Right ventricle myocardium superior (tissue), 1 donor: ENCODE measurements at places on chromosomes 6 and 20. TPM values are rescaled to one million over a fixed set of nuclear protein-coding genes. Genes with fewer than 3 reads are reported as not detected.

USP49 gene
- total RNA-seq: 1.2 TPM

ADGRF1 gene
- total RNA-seq: not detected

SH3BGRL2 gene
- total RNA-seq: 5.9 TPM

- no peak for DNase-seq
These were observed 40.4 kb upstream of the BPIFA2 start for GRCh38 chr20:33127422-33128097.

TRMT6 gene
- total RNA-seq: 5.7 TPM

DNA sequence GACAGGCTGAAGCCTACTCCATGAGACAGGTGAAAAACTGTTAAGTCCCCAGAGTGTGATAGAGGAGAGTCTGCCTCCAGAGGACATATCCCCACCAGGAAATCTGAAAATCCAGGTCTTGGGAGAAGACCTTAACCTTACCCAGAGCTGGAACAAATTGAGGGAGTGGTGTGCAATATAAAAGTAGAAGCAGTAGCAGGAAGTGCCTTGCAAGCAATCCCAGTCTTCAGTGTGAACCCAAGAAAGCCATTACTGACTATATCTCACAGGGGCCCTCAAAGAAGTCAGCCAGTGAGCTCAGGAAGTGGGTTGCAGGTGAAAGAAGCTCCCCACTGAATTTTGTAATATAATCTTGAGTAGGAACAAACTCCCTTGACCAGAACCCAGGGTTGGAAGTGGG, 41.9 kb upstream of the PKIB start:
- DNase-seq: no peak

GRCh38 chr20:50762435-50763220, 31.2 kb downstream of the PARD6B start:
- peak; percentile 89 for DNase-seq

SRMS gene
- total RNA-seq: not detected

GRIK2 gene
- 5.5 TPM for total RNA-seq

- DNase-seq: no peak
These were observed 5.2 kb downstream of the DLGAP4 start for GRCh38 chr20:36311141-36311853.

DNA sequence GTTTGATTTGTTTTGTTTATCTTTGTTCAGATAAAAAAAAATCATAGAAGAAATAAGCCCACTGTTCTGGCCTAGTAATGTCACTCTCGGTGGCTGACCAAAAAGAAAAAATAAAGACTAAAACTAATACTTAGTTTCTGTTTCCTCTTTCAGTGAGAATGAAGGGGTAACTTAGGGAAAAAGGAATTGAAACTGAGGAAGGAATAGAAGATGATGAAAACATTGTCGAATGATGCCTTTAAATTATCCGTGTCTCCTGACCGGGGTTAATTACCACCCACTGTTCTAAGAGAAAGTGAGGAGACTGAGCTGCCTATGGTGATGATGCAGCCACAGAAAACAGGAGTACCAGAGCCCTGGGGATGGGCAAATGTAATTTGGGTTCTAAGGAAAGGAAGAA, 73.1 kb downstream of the PTCHD4 start:
- no peak for DNase-seq

GRCh38 chr6:22928775-22929174, 359.4 kb downstream of the HDGFL1 start:
- no peak for DNase-seq

DNA sequence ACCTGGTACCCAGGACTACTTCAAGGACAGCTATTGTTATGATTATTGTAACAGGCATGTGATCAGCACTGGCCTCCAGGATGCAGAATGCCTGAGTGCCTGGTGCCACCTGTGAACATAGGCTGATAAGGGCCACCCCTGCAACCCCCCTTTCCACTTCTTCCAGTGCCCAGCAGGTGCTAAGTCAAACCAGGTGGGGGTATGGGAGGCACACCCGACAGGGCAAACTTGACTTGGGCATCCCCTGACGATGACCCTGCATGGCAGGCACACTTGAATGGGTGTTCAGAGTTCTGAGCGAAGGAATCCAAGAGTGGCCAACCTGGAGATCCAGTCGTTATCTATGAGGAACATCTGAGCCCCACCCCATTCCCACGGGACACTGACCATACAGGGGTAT, 3.4 kb downstream of the ADA start:
- peak; percentile 13 for DNase-seq

GDAP1L1 gene
- not detected for total RNA-seq
